ENCODE measurements at places on chromosomes 16 and 17.

- no peak for DNase-seq
Measured at GRCh38 chr17:83180264-83180995, 101.0 kb downstream of the METRNL start.

DNA sequence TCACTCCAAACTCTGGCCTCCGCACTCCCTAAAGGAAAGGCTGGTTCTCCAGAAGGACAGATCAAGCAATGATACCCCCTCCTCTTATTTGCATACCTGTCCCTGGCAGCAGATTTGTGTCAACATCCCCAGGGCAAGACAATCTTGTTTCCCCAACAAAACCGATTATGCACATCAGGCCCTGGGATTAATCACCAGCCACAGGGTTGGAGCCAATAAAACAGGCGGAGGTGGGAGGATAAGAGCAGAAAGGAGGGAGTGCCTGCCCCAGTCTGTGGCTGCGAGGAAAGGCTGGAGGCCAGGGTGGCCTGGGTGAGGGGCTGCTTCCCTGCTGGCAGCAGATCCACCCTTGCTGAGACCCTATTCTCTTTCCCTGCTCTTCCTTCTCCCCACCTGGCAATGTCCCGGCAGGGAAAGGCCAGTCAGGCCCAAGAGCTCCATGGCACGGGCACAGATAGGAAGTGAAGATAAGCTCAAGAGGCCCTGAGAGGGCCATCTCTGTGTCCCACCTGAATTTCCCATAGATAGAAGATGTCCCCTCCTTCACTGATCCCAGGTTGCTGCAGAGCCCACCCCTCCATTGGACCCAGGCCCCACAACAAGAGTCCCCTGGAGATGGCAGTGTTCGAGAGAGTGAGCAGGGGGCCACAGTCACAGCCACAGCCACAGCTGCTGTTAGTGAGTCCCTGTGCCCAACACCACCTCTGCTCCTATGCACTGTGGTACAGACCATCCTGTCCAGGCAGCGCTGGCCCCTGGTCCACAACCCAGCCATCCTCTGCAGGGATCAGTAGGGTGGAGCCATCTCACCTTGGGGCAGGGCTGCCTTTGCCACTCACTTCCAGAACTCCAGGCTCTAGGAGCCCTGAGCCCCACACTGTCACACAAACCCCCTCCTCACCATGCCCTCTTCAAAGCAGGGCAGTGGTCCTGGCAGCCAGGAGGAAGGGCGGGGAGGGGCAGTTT, 137.5 kb downstream of the SDK2 start:
- DNase-seq: peak; percentile 83

GRCh38 chr16:53911513-53911912, 207.6 kb downstream of the FTO start:
- no peak for DNase-seq

DNA sequence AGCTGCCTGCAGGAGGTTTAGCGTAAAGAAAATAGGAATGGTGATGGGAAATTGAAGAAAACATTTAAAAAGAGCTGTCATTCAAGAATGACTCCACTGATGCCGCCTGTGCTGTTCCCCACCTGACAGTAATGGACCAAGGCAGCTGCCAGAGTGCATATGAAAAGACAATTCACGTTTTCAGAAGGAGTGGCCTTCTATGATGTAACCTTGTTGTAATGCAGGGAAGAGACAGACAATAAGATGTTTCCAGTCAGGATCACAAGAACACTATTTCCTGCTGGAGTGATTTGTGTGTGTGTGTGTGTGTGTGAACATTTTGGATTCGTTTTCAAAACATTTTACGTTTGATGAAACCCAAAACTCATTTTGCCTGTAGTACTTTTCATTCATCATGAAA, 203.7 kb downstream of the LGALS9B start:
- DNase-seq: no peak

DNA sequence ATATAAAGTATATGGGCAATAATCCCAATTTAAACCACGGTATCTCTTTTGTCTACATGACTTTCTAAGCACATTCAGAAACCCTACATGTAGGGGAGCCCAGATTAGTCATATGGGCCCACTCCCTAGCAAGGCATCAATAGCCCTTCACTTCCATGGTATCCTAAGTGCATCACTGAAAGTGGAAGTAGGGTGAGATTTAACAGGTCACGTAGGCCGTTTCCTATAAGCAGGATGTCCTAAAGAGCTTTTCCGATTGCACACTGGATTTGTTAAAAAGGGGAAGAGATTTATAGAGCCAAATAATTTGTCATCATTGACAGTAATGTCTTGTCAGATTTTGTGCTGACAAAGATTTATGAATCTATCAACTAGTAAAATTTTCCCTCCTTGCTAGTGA, 39.0 kb downstream of the CA4 start:
- DNase-seq: no peak

DNA sequence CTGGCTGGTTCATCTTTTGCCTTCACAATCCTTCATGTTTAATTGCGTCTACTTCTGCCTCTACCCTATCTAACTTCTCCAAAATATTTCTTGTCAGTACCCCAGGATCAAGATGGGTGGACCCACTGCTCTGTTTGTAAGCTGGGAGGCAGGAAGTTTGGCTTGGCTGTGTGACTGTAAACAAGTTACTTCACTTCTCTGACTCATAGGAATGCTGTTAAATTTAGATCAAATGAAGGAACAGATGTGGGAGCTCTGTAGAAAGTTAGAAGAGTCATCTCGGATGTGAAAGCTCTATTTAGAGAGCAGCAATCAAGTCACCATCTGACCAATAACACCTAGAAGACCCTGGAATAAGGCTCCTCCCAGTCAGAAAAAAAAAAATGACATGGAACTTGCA, 55.2 kb upstream of the MRTFB start:
- DNase-seq: no peak

DNA sequence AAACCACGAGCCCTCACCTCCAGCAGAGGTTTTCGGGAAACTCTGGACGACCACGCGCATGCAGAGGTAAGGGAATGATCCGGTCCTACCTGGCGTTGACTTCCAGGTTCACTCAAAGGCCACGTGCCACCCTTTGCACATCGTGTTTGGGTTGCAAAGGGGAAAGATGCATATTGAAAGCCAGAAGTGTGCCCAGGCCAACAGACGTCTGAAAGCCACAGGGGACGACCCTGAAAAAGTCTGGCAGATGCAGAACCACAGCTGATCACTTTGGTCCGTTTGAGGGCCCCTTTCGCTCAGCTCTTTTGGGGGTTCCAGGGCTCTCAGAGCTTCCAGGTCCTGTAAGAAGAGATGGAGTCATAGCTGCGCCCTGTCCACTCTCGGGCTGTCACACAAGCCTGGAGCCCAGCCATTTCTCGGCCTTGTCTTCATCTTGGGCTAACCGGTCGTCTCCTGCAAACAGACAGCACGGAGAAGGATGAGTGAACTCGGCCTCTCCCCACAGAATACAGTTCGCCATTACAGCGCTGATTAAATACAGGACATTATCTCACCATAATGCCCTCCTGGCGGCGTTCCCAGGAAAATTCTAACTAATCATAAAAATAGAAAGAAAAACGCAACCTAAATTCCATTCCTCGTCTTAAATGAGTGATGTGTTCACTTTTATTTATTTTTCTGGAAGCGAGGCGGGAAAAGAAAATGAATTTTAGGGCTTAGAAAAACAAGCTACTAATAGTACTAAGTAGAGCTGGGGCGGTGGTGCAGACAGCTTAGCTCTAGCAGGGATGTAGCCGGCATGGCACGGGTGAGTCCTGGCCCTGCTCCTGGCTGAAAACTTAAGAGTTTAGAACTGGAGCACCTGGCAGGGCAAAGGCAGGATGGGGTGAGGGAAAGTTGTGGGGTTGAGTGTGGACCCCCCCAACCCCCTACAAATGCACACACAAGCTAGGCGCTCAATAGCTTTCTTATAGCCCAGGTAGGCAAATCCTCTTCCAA, 45.5 kb upstream of the ZFHX3 start:
- DNase-seq: no peak

- DNase-seq: peak; percentile 20
Measured at GRCh38 chr16:87363771-87364455, 19.7 kb downstream of the FBXO31 start.

GRCh38 chr17:29731589-29731929, 108.8 kb upstream of the CORO6 start:
- DNase-seq: no peak

- DNase-seq: no peak
Measured at GRCh38 chr16:83939266-83939855, 13.7 kb upstream of the OSGIN1 start.

DNA sequence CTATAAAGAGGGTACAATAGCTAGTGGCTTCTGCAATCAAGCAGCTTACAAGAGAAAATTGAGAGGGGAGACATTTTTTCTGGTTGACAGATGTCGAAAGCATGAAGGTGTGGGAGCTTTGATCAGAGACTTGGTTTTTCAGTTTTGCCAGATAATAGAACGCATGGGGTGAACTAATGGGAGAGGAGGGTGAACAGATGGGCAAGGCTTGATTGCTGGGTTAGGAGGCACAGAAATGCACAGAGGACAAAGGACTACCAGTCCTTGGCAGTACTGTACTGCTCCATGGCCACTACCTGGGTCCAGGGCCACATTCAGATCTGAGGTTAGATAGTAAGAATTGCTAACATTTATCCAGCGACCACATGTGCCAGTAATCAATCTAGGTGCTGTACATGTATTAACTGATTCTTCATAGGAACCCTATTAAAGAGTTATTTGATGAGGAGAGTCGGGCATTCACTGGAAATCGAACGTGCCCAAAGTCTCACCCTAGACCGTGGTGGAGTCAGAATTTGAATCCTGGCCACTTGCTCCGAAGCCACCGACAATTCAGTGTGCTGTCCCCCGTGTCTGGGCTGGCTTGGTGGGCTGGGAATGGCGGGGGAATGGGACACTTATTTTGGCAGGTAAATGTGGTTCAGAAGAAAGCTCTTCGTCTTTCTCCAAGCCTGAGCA, 873 bp upstream of the KSR1 start:
- no peak for DNase-seq

- DNase-seq: no peak
Measured at GRCh38 chr17:42571435-42572225, 4.7 kb downstream of the MLX start.

GRCh38 chr17:77577491-77577890, 381.0 kb upstream of the TNRC6C start:
- no peak for DNase-seq

DNA sequence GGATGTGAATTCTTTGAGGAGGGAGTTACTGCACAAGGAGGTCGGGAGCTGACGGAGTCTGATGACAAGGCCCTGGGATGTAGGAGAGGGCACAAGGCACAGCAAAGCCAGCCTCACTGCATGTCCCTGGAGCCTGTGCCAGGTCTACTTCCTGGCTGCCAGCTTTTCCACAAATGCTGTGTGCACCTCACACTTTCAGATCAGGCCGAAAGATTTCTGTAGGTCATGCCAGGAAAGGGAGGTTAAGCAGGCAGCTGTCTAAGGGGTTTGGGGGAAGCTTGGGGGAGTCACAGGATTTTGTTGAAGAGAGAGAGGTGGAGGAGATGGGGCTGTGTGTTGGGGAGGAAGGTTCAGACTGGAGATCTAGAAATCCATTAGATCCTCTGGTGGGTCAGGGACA, 792.5 kb downstream of the KCNJ18 start:
- no peak for DNase-seq

- no peak for DNase-seq
Measured at GRCh38 chr16:64830653-64831052, 291.2 kb downstream of the CDH11 start.

DNA sequence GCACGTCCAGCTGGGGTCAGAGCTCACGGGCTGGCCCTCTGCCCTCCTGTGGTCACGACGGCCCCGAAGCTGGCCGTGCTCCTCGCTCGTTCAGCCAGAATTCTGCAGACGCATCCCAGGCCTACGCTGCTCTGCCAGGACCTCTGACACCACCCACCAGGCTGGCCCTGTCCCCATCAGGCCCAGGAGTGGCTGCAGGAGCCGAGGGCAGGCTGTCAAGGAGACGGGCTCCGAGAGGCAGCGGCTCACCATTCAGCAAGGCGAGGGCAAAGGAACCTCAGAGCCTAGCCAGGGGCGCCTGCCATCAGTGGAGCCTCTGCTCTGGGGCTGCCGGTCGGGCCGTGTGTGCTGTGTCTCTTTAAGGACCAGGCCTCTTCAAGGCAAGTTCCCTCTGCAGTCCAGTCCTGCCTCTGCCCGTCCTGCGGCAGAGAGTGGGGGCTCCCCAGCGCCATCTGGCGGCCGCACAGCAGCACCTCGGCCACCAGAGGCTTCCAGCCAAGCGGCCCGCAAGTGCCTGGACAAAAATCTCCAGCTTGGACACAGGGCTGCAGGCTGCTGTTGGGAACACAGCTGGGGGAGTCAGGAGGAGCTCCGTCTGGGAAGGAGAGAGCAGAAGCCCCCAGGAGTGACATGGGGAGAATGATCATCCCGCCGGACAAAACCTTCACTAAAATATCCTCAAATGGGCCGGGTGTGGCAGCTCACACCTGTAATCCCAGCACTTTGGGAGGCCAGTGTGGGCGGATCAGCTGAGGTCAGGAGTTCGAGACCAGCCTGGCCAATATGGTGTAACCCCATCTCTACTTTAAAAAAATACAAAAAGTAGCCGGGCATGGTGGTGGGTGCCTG, 7.4 kb upstream of the ABR start:
- DNase-seq: peak; percentile 5

GRCh38 chr17:80881306-80881705, 110.3 kb upstream of the CHMP6 start:
- DNase-seq: no peak

DNA sequence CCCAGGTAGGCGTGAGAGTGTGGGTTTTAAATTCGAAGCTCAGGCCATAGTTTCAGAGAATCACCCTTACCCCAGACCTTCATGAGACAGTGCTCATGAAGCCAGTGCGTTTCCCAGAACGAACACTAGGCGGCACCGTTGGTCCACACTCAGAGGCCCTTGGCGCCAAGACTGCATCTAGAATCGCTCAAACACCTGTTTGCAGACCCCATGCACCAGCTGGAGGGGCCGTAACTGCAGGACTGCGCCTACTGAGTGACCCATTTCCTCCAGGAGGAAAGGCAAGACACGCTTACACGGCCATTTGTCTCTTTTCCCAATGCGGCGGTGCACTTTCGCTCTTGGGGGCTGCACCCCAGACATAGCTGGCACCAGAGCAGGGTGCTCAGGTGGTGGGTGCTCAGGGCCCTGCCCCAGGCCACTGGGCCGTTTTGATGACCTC, 34.0 kb downstream of the ADGRG5 start:
- DNase-seq: peak; percentile 20

DNA sequence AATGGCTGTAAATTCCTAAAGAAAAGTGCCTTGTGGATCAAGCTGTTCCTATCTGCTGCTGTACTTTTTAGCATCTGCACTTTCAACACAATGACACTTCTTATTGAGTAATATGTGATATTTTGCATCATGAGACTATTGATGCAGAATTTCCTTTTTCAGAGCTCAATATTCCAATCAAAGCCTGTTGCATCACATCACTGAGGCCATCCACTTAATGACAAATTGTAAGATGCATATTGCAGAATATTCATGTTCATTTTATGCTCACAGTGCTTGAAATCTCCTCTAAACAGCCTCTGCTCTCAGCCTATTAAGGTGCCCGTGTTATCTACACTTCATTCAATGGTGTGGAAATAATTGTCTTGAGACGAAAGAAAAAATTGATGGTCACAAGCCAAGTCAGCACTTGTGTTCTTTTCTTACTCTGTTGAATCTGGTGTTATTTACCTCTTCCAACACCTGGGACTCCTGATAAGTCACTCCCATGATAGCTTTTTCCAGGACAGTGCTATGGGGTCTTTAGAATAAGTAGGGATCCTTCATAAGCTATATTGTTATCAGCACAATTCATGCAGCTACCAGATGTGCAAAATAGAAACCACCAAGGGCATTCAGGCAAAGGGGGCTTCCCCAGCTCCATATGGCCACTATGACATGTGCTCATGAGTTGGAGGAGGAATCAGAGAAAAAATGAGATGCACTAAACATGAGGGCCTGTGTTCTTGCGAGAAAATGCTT, 9.3 kb upstream of the SKAP1 start:
- no peak for DNase-seq

GRCh38 chr17:6567528-6568183, 11.3 kb upstream of the PITPNM3 start:
- no peak for DNase-seq
